ENCODE measurements at places on chromosomes 1 and 21.

DNA sequence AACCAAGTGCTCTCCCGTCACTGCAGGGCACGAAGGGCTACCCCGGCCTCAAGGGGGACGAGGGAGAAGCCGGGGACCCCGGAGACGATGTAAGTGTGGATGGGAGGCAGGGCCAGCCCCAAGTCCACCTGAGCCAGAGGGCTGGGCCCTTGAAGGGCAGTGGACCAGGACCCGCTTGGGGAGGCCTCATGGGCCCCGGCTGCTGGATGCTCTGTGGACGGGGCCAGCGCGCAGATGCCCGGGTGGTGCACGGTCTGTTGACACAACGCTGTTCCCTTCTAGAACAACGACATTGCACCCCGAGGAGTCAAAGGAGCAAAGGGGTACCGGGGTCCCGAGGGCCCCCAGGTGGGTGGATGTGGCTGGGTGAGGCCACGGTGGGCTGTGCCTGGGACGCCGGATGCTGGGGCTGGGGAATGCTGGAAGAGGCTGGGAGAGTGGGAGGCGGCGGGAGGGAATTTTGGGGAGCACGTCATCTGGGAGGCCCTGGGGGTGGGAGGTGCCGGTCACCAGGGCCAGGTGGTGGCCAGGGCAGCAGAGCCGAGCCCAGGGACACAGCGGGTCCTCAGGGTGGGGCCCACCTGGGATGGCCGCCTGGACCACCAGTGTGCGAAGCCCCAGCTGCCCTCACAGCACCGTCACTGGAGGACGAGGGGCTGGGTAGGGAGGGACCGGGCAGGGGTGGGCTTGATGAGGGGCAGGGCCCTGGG lies 17.5 kb downstream of the COL6A1 start:
- no peak for DNase-seq

DNA sequence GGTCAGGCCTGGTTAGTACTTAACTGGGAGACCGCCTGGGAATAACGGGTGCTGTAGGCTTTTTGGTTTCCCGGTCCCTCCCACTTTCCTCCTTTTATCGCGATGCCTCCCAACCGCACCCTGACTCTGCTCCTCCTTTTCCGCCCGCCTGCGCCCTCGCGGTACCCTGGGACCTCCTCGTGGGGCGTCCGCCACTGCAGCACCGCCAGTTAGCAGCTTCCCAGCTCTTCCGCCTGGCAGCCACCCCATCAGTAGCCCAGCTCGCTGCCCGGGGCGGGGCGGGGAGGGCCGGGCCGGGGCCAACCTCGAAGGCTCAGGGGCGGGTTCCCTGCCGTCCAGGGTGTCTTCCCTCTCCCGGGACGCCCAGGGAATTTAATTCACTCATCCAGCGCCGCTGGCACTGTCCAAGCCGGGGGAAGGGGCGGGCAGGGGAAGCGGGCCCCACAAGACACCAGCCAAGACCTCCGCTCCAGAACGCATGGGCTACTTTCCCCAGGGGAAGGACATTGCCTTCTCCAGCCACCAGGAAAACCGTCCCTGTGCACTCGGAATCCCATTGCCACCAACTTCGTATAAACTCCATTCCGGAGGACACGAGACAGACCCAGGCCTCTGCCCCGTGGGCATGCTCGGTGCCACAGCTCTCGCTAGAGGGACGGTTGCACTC lies 2.0 kb upstream of the ZNF678 start:
- DNase-seq = no peak

- DNase-seq = no peak
These were observed 8.9 kb downstream of the CITED4 start for GRCh38 chr1:40853113-40853884.

GRCh38 chr1:52601991-52602855 lies at the start of gene GPX7:
TSS of gene GPX7 (plus strand) at chr1:52602371. CDS start at chr1:52602410, 39 bp downstream.
- DNase-seq = no peak

DNA sequence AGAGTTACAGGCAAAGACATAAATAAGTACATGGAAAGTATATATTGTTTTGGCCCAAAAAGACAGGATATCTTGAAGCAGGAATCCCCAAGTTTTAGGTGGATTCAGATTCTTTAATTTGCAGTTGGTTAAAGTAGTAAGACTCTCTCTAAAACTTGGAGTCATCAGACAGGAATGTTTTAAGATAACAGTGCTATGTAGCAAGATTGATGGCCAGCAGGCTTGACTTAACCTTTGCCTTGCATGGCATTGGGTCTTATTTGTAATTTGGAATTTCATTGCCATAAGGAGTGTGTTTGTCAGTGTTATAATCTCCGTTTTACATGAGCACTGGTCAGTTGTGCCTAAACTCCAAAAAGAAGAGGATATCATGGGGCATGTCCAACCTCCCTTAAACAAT lies 727.6 kb upstream of the CHRM3 start:
- DNase-seq = no peak

- DNase-seq = no peak
These were observed 41.2 kb upstream of the ADARB1 start for GRCh38 chr21:45032977-45033710.

GRCh38 chr1:47416319-47417169 lies 459 bp downstream of the FOXE3 start:
- no peak for DNase-seq

DNA sequence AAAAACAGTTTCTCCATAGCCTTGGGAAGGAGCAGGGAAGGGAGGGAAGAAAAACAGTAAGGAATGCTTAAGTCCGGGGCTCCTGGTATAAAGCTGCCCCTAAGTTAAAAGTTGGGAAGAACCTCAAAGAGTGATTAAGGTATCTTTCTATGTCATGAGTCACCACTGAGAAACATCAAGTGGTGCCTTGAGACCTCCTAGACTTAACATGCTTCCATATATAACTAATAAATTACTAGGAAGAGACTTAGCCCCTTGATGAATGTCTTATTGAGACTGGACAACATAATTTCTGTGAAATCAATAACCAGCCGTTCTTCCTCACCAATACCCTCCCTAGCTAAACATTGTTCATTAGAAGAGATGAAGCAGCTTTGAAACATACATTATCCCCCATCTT lies 121.8 kb upstream of the SLC44A3 start:
- no peak for DNase-seq

GRCh38 chr1:184806296-184806721 lies 51.7 kb upstream of the EDEM3 start:
- DNase-seq = peak; percentile 68

- DNase-seq = peak; percentile 92
These were observed 6.8 kb upstream of the ACKR1 start for GRCh38 chr1:159197561-159198557.

- no peak for DNase-seq
These were observed 11.0 kb downstream of the AHCYL1 start for GRCh38 chr1:109995536-109995935.

GRCh38 chr1:166843769-166844596 lies 4.7 kb downstream of the POGK start:
- no peak for DNase-seq

- DNase-seq = peak; percentile 12
These were observed 218.7 kb upstream of the FGGY start for GRCh38 chr1:59078070-59078800.

- DNase-seq = peak; percentile 49
These were observed 150.6 kb upstream of the ZC3H12A start for GRCh38 chr1:37323486-37324377.

DNA sequence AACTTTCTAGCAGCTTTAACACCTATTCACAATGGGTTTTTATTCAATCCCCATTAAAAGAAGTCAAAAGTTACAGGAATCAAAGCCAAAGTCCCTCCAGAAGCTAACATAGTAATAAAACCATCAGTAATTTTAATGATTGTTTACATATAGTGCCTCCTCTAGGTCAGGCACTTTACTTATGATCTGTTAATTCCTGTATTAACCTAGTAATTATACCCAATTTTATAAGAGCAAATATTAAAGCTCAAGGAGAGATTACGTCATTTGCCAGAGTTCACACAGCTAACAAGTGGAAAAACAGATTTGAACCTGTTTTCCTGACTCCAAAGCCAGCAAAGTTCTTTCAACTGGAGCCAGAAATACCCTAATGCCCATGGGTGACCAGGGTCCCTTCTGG lies 112.9 kb upstream of the F3 start:
- no peak for DNase-seq

DNA sequence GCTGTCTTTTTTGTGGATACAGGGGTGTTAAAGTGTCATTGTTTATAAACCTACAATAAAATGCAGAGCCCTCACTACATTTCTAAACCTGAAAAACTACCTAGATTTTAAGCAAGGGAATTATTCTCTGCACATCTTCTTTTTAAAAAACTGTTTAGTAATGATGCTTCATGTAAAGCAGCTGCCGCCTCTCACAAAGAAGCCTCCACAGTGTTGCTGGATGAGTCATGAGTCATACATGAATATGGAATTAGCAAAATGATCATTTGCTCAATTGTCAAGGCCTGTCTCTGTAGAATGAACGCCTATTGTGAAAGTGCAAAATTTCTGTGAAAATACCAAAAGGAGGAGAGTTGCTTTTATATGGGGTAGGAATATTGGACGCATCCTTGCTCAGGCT lies 259.5 kb upstream of the CHRM3 start:
- no peak for DNase-seq

DNA sequence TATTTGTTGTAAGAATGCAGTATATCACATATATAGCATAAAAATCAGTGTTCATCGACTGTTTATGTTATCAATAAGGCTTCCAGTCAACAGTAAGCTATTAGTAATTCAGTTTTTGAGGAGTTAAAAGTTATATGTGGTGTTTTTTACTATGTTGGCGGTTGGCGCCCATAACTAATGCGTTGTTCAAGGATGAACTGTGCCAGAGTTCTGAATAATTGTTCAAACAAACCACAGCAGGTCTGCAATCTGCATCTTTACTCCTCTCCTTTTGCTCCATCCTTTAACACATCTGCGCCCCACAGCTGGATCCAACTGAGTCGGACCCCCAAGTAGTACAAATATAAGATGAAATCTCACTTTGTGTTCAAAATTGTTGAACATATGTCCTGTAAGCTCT lies 836.1 kb downstream of the LTN1 start:
- no peak for DNase-seq

GRCh38 chr21:35692311-35692710 lies 368.0 kb downstream of the SETD4 start:
- no peak for DNase-seq
